ENCODE measurements at places on chromosomes 11 and 22. TPM values are rescaled to one million over a fixed set of nuclear protein-coding genes. Genes with fewer than 3 reads are reported as not detected.

- peaks cover 38% of the 10 kb centered on the region for H3K36me3 ChIP-seq
- no peaks in the 10 kb centered on the region for H3K4me1 ChIP-seq
- H3K27me3 ChIP-seq, result no peaks in the 10 kb centered on the region
- H3K27ac ChIP-seq, result no peak overlapping the region
- no peak for DNase-seq
- no peak overlapping the region for H3K4me3 ChIP-seq
Observed at GRCh38 chr11:121634889-121635288, 182.1 kb upstream of the SORL1-AS1 start.

The OR4D5 gene
- polyA plus RNA-seq, result not detected

DNA sequence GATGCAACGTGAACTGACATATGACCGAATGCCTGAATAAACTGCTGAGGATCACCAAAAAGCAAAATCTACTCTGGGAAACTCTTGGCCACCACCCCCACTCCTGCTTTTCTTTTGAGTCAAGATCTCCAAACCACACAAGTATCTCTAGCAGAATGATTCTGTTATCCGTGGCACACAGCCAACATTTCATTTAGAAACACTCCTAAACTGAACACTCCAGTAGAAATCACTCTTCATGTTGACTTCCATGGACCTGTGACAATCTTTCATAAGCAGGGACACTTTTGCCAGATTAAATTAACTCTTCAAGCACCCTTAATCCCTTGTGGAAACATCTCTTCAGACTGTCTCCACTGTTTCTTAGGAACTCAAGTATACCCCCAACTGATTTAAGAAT is 44.4 kb downstream of the VSIG10L2 start:
- H3K4me1 ChIP-seq, result no peaks in the 10 kb centered on the region
- no peaks in the 10 kb centered on the region for H3K36me3 ChIP-seq
- no peak overlapping the region for H3K4me3 ChIP-seq
- H3K27ac ChIP-seq, result no peak overlapping the region

DNA sequence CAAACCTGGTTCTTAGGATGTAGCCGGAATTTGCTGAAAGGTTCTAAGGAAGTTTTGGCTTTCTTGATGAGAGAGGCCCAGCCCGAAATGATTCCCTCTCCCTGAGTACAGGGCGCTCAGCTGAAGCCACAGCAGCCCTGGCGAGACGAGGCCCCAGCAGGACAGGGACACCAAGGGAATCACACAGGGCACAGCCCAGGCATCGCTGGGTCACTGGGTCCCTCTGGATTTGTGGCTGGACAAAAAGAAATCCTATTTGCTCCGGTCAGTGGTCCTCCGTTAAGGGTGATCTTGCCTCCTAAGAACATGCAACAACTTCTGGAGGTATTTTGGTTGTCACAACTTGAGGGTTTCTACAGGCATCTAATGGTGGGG is 6.4 kb downstream of the FGF19 start:
- no peaks in the 10 kb centered on the region for H3K36me3 ChIP-seq
- no peak overlapping the region for H3K4me3 ChIP-seq
- H3K27ac ChIP-seq, result no peak overlapping the region
- no peak for DNase-seq

DNA sequence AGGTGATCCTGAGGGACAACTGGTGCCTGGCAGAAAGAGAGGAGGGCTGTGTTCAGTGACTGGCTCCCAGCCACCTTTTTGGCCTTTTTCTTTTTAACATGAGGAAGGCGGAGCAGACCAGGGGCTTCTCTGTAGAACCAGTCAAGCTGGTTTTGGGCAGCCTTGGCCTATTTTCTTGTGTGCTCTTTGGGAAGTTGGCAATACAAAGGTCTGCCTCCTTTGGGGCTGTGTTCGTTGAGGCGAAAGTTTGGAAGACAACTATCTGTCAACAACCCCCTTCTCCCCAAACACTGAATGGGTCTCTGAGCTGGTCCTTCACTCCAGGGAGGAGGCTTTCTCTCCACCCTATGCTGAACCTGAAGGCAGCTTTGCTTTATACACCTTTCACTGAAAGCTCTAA is 8.5 kb downstream of the MARK2 start:
- H3K4me3 ChIP-seq, result no peak overlapping the region
- DNase-seq, result no peak
- H3K27ac ChIP-seq, result no peak overlapping the region
- peaks cover 47% of the 10 kb centered on the region for H3K36me3 ChIP-seq

DNA sequence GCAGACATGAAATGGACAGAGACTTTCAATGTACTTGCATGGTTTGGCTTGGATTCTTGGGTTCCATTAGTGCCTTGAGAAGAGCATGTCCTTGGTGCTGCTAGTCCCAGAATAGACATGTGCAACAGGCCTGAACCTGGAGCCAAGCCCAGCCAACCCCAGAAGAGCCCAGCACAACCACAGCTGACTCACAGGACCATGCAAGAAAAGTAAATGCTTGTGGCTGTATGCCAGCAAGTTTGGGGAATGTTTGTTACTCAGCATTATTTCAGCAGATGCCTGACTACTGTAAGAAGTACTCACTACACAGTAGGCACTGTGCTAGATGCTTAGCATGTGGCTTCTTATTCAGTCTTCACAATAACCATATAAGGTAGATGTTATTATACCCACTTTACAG is 39.2 kb upstream of the HMGXB4 start:
- no peaks in the 10 kb centered on the region for H3K4me1 ChIP-seq
- no peaks in the 10 kb centered on the region for H3K36me3 ChIP-seq
- no peak overlapping the region for H3K4me3 ChIP-seq
- peaks cover 3% of the 10 kb centered on the region for H3K27me3 ChIP-seq
- no peak for DNase-seq
- H3K27ac ChIP-seq, result no peak overlapping the region

GRCh38 chr22:39519681-39520225 is 609 bp upstream of the ATF4 start:
- H3K36me3 ChIP-seq, result peaks cover 42% of the 10 kb centered on the region
- peaks cover 45% of the 10 kb centered on the region for H3K4me1 ChIP-seq
- DNase-seq, result peak; percentile 99
- peak overlapping the region; percentile 88 for H3K27ac ChIP-seq
- no peaks in the 10 kb centered on the region for H3K27me3 ChIP-seq

All from CD4-positive, CD25-positive, alpha-beta regulatory T cell (primary cell).